IPS DF 19.7 (cell line): ENCODE measurements at places on chromosomes 1 and 21.
A peak's percentile ranks its signal among the peaks of the same experiment; 100 is the strongest.

DNA sequence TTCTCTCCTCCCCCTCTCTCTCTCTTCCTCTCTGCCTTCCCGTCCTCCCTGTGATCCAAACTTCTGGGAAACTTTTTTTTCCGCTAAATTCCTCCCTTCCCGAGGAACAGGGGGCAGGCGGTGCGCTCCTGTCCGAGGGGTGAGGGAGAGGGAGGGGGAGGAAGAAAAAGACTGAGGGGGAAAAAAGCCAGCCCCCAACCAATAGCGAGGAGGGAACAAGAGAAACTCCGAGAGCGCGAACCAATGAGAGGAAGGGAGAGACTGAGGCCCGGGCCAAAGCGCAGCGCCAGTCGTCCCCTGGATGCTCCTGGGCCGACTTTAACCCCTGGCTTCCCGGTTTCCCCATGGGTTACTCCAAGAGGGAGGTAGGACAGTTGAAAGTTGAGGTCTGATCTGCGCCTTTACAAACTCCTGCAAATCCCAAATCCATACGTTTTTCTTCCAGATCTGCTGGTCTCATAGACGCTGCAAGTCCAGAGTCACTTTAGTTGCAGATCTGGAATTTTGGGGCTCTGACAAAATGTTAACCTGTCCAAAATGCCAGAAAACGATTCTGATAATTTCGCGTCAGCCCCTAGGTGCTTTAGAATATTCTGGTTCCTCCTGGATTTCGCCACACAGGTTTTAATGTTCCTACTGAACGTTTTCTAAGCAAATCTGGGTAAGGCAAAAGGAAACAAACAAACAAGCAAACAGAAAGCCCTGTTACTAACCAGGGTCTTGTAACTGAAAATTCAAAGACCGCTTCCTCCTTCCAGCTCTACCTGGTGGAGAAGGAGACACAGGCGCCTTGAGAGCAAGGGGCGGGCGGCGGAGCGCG lies at the start of gene TBX15:
TBX15 (minus strand) TSS at position 158 of the 820 bp plus-strand sequence. CDS start 548 bp downstream, outside the sequence.
- DNase-seq = no peak

DNA sequence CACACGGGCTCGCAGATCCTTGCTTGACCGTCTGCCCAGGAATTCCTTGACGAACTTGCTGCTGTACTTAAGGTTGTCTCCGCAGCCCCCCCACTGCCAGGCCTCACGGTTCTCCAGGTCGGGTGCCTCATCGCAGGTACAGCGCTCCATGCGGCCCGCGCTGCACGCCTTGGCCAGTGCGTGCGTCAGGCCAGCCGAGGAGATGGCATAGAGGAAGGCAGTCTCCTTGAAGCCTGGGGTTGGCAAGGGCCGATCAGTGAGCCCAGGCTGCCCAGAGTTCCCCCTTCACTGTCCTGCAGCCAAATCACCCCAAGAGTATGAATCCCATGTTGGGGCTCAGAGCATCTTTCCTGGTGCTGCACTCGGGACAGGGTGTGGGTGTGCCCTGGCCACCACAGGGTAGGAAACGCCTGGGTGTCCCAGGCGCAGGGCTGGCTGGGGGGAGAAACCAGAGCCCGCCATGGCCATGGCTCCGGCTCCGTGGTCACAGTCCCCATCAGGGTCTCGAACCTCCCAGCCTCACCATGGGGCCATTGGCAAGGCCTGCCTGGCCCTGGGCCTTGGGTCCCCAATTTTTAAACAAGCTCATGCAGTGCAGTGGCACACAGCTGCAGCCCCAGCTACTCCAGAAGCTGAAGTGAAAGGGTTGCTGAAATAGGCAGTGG lies 23.4 kb downstream of the WNT9A start:
- DNase-seq = no peak

GRCh38 chr1:189609167-189609566 lies 868.5 kb downstream of the BRINP3 start:
- DNase-seq = no peak

- peak; percentile 17 for DNase-seq
These were observed 32.8 kb upstream of the PTBP2 start for GRCh38 chr1:96688767-96689166.
